NCI-H1048 (cell line): ENCODE measurements at places on chromosomes 16 and 17.

DNA sequence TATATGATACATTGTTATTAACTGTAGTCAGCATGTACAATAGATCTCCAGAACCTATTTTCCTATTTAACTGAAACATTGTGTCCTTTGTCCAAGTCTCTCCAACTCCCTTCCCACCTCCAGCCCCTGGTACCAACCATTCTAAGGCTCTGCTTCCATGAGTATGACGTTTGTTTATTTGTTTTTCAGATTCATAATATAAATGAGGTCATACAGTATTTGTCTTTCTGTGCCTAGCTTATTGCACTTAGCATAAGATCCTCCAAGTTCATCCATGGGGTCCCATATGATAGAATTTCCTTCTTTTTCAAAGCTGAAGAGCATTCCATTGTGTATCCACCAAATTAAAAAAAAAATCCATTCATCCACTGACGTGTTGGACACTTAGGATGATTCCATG, 39.4 kb downstream of the OTOA start:
- DNase-seq, result no peak

DNA sequence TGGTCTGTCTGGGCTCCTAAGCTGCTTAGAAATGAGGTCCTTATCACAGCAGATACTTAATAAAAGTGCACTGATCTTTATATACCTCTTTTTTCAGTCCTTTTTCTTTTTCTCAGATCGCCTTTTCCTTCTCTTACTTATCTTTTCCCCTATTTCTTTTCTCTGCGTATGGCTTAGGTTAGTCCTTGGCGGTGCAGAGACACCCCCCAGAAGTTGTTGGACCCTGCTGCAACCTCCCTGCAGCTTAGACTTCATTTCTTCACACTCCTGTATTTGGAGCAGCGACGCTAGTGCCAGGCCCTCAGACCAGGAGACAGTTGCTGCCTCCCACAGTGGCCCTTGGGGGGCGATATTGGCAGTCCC, 67.6 kb downstream of the CENPV start:
- no peak for DNase-seq

DNA sequence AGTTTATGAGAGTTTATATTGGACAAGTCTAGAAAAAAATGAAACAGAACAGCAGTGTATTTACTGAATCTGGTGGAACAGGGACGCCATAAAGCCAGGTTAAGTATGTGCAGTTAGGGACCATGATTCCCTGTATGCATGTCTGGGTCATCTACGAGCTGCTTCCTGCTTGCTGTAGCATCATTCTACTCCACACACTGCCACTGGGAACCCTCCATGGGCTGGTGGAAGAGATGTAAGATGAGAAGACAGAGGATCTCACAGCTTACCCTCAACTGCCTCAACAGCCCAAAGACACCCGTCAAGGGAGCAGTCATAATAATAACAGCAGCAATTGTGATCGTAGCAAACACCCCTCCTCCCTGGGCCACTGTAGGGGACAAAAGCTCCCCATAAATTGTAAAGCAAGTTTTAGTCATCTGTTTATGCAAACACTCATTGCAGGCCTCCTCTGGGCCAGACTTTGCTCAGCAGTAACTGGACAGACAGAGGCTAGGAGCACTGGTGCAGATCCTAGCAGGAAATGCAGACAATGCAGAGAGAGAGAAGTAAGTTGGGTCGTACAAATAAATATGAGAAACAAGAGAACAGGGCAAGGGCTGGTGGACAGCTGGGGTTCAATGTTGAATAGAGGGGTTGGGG, 188.0 kb downstream of the SOX9 start:
- DNase-seq, result no peak

- no peak for DNase-seq
Observed at GRCh38 chr16:1614456-1615102, 2.4 kb downstream of the CRAMP1 start.
